ENCODE measurements at places on chromosomes 7 and 10.

- no peak overlapping the region for H3K4me3 ChIP-seq
- DNase-seq, result no peak
- no peaks in the 10 kb centered on the region for H3K36me3 ChIP-seq
- H3K27me3 ChIP-seq, result no peaks in the 10 kb centered on the region
- H3K27ac ChIP-seq, result no peak overlapping the region
- H3K4me1 ChIP-seq, result no peaks in the 10 kb centered on the region
These were observed 86.9 kb downstream of the CPXM2 start for GRCh38 chr10:123804716-123805115.

GRCh38 chr10:80427541-80427940 lies 19.2 kb downstream of the PRXL2A start:
- peaks cover 12% of the 10 kb centered on the region for H3K36me3 ChIP-seq
- H3K4me3 ChIP-seq, result no peak overlapping the region
- no peaks in the 10 kb centered on the region for H3K4me1 ChIP-seq

DNA sequence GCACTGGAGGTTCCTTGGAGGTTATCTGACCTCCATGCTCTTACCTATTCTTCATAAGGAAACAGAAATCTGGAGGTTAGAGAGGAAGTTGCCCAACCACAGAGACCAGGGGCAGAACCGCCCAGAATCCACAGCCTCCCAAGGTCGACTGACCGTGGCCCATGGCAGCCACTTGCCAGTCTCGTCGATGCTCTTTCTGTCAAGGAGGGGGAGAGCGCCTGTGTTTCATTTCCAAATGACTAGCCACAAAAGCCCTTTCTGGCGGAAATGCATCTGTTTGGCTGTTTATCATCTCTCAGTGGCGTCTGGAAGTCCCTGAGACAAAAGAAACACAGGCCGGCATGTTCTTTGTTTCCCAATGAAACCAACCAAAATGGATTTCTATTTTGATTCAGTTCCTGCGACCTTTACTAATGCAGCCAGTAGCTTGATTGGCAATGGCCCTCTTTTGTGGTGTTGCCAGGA lies 2.9 kb downstream of the RAMP3 start:
- peaks cover 2% of the 10 kb centered on the region for H3K4me1 ChIP-seq
- H3K4me3 ChIP-seq, result no peak overlapping the region
- no peaks in the 10 kb centered on the region for H3K36me3 ChIP-seq
- H3K27ac ChIP-seq, result no peak overlapping the region
- no peak for DNase-seq

GRCh38 chr10:5147255-5147980 lies 37.5 kb downstream of the AKR1C8 start:
- no peaks in the 10 kb centered on the region for H3K4me1 ChIP-seq
- no peak overlapping the region for H3K27ac ChIP-seq
- no peak for DNase-seq
- no peaks in the 10 kb centered on the region for H3K27me3 ChIP-seq
- no peak overlapping the region for H3K4me3 ChIP-seq

DNA sequence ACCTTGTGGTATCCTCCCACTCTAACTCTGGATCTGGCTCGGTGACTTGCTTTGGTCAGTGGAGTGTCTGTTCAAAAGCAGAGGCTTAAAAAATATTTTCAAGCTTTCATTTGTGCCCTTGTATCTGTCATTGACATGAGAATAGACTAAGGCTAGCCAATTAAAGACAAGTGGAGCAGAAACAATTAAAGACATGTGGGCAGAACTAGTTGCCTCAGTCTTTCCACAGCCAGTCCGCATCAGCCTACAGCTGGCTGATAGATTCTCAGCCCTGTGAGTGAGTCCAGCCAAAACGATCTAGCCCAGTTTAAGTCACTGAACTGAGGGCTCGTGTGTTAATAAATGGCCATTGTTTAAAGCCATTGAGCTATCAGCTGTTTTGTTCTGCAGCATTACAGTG lies 185.2 kb upstream of the DGKB start:
- peaks cover 2% of the 10 kb centered on the region for H3K4me1 ChIP-seq
- no peaks in the 10 kb centered on the region for H3K27me3 ChIP-seq
- no peaks in the 10 kb centered on the region for H3K36me3 ChIP-seq
- no peak for DNase-seq

DNA sequence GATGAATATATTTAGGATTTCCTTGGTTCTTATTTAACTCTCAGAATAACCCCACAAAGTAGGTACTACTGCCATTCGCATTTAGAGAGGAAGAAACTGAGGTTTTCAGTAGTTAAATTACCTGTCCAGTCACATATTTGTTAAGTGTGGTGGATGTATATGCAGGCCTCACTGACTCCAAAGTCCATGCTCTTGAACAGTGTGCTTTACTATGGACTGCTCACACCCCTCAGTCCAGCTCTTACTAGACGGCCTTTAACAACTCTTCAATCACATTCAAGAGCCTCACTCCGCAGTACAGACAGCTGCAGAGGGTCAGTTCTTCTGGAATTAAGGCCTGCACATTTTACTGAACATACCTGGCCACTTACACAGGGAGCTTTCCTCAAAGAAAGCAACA lies 36.2 kb downstream of the ZNF248 start:
- H3K27me3 ChIP-seq, result no peaks in the 10 kb centered on the region
- H3K27ac ChIP-seq, result no peak overlapping the region
- H3K36me3 ChIP-seq, result no peaks in the 10 kb centered on the region
- no peak for DNase-seq

DNA sequence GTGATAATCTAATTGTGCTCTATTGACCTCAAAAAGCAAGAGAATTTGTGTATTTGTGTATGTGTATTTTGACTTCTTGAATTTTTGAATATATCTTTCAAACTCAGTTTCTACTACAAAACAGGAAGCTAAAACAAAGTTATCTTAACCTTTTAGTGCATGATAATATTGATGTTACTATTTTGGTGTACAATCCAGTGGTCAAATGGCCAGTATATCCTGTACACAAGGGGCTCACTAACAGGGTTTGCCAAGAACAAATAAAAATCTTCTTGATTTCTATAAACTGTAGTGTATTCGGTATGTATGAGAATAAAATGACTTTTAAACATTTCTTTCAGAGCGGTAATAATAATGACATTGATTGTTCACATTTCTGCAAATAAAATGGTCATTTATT lies 69.6 kb downstream of the FOXP2 start:
- no peak overlapping the region for H3K4me3 ChIP-seq
- DNase-seq, result no peak
- no peaks in the 10 kb centered on the region for H3K27me3 ChIP-seq
- H3K27ac ChIP-seq, result no peak overlapping the region
- no peaks in the 10 kb centered on the region for H3K4me1 ChIP-seq

GRCh38 chr7:42628054-42628453 lies 283.8 kb downstream of the C7orf25 start:
- H3K27ac ChIP-seq, result no peak overlapping the region
- no peak for DNase-seq
- H3K27me3 ChIP-seq, result no peaks in the 10 kb centered on the region
- no peak overlapping the region for H3K4me3 ChIP-seq
- no peaks in the 10 kb centered on the region for H3K4me1 ChIP-seq

DNA sequence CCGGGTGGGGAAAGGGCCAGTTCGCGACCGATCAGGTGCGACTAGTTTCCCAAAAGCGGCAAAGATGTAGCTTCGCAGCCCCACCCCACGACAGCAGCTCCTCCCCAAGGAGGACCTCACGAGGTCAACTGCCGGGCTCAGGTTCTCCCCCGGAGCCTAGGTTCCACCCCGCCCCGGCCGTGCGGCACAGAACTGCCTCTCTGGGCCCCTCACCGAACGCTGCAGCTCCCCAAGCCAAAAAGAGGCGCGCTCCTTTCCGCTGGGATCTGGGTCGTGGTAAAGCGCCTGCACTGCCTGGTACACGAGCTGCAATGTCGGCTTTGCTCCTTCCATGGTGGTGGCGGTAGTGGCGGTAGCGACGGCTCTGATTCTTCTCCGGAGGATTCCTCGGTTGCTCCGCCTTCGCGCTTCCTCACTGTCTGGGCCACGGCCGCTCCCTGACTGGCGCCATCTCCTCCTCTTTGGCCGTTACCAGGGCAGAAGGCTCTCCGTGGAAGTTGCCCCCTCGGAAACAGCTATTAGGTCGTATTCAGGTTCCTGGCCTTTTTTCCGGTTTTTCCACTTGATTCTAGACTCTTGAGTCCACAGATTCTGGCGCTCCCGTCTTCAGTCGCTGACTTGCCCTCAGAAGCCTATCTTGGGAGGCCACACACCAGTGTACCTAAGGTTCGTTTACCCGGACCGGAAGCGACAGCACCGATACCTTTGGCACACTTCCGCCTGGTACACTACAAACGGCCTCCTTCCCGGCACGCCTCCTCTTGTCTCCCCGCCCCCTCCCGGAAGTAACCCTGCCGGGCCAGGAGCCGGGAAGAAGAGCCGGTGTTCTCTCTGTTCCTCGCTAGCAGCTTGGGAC lies at the start of gene TNPO3:
Gene TNPO3 (minus strand): TSS at position 674 of the 856 bp plus-strand sequence. CDS start 341 bp downstream, at position 333.
- no peaks in the 10 kb centered on the region for H3K27me3 ChIP-seq
- peak; percentile 70 for DNase-seq
- H3K36me3 ChIP-seq, result no peaks in the 10 kb centered on the region
- H3K4me3 ChIP-seq, result peak within 1 kb of the TSS; percentile 84

DNA sequence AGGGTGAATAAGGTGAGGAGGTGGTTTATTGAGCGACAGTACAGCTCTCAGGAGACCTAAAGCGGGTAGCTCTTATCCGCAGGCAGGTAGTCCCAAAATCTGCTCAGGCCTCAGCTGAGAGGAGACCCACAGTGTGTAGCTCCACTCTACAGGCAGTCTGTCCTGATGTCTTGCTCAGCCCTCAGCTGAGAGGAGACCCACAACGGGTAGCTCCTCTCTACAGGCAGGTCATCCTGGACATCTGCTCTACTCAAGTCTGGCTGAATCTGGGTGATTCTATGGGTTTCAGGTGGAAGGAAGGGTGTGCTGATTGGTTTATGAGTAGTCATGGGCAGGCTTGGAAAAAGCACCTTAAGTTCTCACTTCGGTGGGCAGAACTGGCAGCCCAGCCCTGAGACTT lies 55.6 kb upstream of the ABCB5 start:
- H3K27me3 ChIP-seq, result no peaks in the 10 kb centered on the region
- DNase-seq, result no peak
- H3K36me3 ChIP-seq, result no peaks in the 10 kb centered on the region
- no peaks in the 10 kb centered on the region for H3K4me1 ChIP-seq
- no peak overlapping the region for H3K27ac ChIP-seq
- H3K4me3 ChIP-seq, result no peak overlapping the region

GRCh38 chr7:96061844-96062243 lies 260.1 kb downstream of the SLC25A13 start:
- H3K4me3 ChIP-seq, result no peak overlapping the region
- no peaks in the 10 kb centered on the region for H3K27me3 ChIP-seq
- H3K4me1 ChIP-seq, result no peaks in the 10 kb centered on the region
- no peak overlapping the region for H3K27ac ChIP-seq
- DNase-seq, result no peak
- H3K36me3 ChIP-seq, result no peaks in the 10 kb centered on the region

- no peak overlapping the region for H3K4me3 ChIP-seq
- no peaks in the 10 kb centered on the region for H3K4me1 ChIP-seq
- H3K36me3 ChIP-seq, result no peaks in the 10 kb centered on the region
- DNase-seq, result no peak
These were observed 84.9 kb upstream of the ADRB1 start for GRCh38 chr10:113958631-113959382.

DNA sequence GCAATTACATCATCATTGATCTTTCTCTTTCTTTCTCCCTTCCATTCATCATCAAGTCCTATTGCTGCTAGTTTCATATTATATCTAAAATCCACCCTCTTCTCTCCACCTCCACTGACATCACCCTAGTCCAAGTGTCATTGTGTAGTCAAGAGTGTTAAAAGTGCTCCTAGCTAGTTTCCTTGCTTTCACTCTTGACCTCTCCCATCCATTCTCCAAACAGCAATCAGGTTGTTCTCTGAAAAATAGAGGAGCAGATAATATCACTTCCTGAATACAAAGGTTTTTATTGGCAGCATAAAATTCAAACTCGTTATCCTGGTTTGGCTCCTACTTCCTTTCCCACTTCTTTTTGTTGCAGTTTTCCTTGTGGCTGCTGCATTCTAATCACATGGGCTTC lies 61.6 kb upstream of the PHF14 start:
- H3K27me3 ChIP-seq, result no peaks in the 10 kb centered on the region
- DNase-seq, result no peak
- peaks cover 2% of the 10 kb centered on the region for H3K4me1 ChIP-seq

DNA sequence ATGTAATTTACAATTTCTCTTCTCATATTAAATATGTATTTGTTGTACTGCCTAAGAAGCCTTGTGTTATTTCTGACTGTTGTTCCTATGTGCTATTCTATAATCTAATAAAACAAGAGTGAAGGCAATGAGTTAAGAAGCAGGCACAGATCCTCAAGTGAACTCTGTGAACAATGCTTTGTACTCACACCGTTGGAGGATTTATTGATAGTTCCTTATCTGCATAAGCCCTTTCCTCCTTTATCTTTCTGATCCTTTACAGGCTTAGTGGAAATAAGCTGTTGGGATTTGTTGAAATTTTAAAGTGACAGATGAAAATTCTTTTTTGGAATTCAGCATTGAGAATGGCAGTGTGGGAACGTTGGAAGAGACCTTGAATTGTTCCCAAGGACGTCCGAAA lies 329.6 kb upstream of the NPVF start:
- H3K27me3 ChIP-seq, result no peaks in the 10 kb centered on the region
- no peaks in the 10 kb centered on the region for H3K36me3 ChIP-seq
- H3K4me1 ChIP-seq, result no peaks in the 10 kb centered on the region
- H3K4me3 ChIP-seq, result no peak overlapping the region
- H3K27ac ChIP-seq, result no peak overlapping the region

DNA sequence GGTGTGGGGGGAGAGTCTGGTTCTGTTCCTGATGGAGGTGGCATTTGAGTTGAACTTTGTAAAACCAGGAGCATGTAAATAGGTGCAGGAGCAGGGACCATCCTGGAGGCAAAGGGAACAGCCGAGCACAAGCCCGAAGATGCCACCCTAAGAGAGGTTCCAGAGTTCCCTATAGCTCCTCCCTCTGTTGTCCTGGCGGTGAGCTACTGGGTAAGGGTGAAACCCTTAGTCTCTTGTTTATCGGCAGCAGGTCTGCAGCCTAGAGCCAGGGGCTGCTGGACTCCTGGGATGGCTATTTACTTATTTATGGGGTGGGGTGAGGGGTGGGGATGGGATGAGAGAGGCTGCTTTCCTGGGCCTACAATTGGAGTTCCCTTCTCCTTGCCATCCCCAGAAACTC lies 6.5 kb upstream of the LBX1 start:
- DNase-seq, result no peak
- H3K27me3 ChIP-seq, result peaks cover 94% of the 10 kb centered on the region
- no peak overlapping the region for H3K27ac ChIP-seq
- H3K4me3 ChIP-seq, result no peak overlapping the region

- no peak for DNase-seq
- no peaks in the 10 kb centered on the region for H3K27me3 ChIP-seq
- H3K4me3 ChIP-seq, result no peak overlapping the region
- H3K36me3 ChIP-seq, result no peaks in the 10 kb centered on the region
- no peak overlapping the region for H3K27ac ChIP-seq
These were observed 131.5 kb upstream of the LYZL1 start for GRCh38 chr10:29157321-29157720.

GRCh38 chr10:66803174-66803573 lies 122.7 kb upstream of the LRRTM3 start:
- no peak for DNase-seq
- H3K4me3 ChIP-seq, result no peak overlapping the region
- H3K27ac ChIP-seq, result no peak overlapping the region
- H3K4me1 ChIP-seq, result no peaks in the 10 kb centered on the region

All from iPS DF 6.9 (cell line).